ENCODE measurements at places on chromosomes 2 and 18. TPM values are rescaled to one million over a fixed set of nuclear protein-coding genes. Genes with fewer than 3 reads are reported as not detected.
A peak's percentile ranks its signal among the peaks of the same experiment; 100 is the strongest.

DNA sequence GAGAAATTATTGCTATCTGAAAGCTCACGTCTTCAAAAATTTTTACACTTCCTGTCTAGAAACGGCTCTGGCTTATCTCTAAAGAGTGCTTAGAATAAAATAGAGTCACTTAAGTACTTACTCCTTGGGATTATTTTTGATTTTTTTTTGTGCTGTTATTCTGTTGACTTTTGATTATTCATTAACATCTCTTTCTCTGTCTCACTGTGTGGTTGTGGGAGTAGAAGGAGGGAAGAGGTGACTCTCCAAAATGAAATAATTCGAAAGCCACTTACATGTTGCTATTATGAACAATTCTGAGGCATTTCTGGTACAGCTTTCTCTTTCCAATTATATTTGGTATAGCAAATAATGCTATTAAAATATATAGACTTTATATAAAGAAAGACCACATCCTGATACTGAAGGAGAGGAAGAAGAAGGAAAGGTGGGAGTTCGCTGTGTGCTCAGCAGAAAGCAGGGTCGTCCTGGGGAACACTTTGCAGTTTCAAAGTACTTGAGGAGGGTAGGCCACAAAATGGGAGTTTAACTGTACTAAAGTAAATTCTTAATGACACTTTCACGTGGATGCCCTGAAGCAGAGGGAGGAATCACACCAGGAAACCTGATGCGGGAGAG, 9.6 kb upstream of the MMADHC start:
- DNase-seq: no peak

- no peak for DNase-seq
These were observed 671.6 kb upstream of the ACVR2A start for GRCh38 chr2:147173189-147173581.

- no peak for DNase-seq
These were observed 193.8 kb downstream of the IKZF2 start for GRCh38 chr2:212957624-212958023.

ICOS gene
- total RNA-seq: 3.7 TPM

DNA sequence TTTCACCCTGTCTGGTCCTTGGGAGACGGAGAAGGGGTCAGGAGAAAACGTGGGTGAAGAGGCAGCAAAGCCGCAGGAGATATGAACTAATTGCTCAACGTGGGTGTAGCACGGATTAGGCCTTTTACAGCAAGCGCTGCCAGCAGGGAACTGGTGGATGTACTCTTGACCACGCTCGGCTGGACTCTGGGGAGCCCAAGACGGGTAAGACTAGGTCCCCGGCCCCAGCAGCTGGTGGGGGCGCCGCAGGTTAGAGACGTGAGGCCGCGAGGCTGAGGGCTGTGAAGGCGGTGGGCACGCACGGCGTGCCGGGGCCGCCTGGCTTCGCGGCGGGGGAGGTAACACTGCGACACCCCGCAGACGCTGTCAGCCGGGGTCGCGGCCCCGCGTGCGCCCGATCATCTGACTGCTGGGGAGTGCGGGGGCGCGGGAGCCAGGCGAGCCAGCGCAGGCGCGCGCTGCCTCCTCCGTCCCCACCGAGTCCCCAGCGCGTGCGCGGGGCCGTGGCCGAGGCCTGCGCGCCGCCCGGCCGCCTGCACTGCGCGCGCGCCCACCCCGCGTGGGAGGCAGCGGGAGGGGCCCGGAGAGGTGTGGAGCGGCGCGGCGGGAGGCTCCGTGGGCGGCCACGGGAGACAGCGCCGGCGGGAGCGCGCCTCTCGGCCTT, at the start of gene CLIP4:
CLIP4 (plus strand) TSS at position 470 of the 664 bp plus-strand sequence. CDS start 5,974 bp downstream, outside the sequence.
- DNase-seq: peak; percentile 89

SKA1 gene
- total RNA-seq: 4.2 TPM

SLC35F6 gene
- 50.2 TPM for total RNA-seq

INHA gene
- total RNA-seq: not detected

TSPYL6 gene
- 0.14 TPM for total RNA-seq

GRCh38 chr2:17272170-17272569, 246.1 kb downstream of the RAD51AP2 start:
- no peak for DNase-seq

RESP18 gene
- not detected for total RNA-seq

GRCh38 chr18:6752202-6752860, 22.8 kb downstream of the ARHGAP28 start:
- DNase-seq: no peak

BARD1 gene
- total RNA-seq: 14.9 TPM

APCDD1 gene
- 11.8 TPM for total RNA-seq

XPO1 gene
- 138 TPM for total RNA-seq

NT5DC4 gene
- total RNA-seq: 1.8 TPM

DNA sequence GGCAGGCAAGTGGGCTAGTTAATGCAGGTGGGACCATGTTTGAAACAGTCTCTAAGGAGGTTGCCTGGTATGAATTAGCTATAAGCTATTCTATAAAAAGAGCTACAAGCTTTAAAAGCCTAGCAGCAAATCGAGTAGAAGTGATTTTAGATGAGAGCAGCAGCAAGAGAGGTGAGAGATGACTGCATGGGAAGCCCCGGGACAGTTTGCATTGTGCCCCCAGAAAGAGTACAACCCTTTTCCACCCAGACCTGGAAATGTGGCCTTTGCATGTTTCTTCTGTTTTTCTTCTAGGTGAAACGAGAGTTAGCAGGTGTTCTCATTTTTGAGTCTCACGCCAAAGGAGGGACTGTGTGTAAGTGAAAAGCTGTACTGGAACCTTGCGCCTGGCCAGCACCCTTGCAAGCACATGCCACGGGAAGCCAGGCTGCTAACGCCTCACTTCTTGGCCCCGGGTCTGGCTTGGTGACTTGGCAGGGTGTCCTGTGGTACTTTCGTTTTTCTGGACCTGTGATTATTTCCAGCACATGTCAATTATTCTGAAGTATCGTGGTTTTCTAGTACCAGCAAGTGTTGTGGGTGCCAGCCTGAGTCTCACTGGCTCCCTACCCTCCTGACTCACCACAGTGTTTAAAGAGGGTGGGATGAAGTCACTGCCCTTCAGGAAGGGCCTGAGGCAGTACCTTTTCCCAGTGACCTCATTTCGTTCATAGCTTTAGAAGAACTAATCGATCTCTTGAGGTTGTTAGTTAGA, 90.3 kb upstream of the MAP3K20 start:
- DNase-seq: no peak

DNA sequence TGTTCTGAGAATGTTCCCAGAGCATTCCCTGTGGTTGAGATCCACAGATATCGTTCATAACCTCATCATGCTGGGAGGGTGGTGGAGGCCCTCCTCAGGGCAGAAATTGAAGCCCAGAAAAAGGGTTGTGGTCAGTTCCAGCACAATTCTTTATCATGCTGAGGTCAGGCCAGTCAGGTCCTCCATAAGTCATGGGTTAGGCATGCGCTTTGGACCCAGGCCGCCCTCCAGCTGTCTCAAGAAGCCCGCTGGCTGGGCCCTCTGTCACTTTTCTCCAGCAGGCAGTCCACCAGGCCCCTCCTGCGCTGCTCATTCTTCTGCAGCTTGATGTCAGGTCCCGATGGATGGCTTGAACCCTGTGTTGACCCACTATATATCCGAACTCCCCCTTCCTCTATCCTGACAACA, 151.1 kb upstream of the NT5C1B start:
- DNase-seq: no peak

GRCh38 chr2:13515254-13515653, 798.5 kb downstream of the TRIB2 start:
- DNase-seq: no peak

DNA sequence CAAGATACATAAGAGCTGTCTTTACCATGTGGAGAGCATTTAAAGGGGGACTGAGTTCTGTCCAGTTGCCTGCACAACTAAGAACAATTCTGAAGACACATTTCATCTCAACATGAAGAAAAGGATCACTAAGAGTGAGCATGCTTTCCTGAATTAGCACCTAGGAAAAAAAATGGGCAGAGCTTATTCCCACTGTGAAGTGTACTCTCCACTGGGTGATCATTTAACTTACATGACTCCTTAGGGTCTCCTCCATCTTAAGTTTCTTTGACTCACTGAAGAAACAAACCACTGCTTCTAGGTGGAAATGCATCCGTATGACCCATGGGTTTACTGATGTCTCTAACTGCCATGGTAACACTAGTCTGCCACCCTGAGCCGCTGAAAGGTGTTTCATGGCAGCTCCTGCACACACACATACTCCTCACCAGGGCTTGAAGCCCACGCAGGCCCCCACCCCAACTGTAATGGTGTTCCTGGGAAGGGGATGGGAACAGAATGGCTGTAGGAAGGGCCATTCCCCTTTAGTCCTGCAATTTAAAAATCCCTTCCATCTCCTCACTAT, 27.1 kb downstream of the HDLBP start:
- DNase-seq: no peak

UGT1A10 gene
- total RNA-seq: not detected

DSC3 gene
- total RNA-seq: not detected

DNA sequence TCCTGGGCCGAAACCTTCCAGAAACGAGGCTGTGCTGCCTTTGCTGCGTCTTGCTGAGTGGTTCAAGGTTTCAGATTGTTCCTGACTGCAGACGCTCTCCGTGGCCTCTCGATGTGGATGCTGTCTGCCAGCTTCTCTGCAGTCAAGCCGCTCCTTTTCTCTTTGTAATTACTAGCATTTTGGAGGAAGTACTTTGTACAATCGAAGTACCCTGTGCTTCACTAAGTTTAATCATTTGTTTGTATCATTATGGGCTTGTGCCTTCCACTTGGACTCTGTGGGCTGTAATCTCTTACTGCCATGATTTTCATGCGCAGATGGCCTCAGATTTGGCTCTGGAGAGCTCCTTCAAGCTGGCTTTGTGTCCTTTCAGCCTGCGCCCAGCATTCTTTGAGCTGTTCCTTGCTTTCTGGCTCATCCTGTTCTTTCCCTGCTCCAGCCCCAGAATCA, 49.3 kb downstream of the TRAF3IP1 start:
- DNase-seq: no peak

- no peak for DNase-seq
These were observed 86.2 kb upstream of the RAB27B start for GRCh38 chr18:54742120-54742519.

CIB4 gene
- not detected for total RNA-seq

DNA sequence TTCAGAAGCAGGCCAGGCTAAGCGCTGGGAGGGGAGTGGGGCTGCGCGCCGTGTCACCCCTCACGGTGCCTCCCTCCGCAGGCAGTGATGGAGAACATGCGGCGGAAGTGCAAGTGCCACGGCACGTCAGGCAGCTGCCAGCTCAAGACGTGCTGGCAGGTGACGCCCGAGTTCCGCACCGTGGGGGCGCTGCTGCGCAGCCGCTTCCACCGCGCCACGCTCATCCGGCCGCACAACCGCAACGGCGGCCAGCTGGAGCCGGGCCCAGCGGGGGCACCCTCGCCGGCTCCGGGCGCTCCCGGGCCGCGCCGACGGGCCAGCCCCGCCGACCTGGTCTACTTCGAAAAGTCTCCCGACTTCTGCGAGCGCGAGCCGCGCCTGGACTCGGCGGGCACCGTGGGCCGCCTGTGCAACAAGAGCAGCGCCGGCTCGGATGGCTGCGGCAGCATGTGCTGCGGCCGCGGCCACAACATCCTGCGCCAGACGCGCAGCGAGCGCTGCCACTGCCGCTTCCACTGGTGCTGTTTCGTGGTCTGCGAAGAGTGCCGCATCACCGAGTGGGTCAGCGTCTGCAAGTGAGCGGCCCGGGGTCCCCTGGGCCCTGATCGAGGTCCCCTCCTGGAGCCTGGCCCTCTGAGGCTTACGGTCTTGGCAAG, 12.2 kb downstream of the WNT10A start:
- DNase-seq: peak; percentile 97

ANKRD30B gene
- total RNA-seq: not detected

RFTN2 gene
- total RNA-seq: 3.2 TPM

MYL1 gene
- total RNA-seq: not detected

- DNase-seq: no peak
These were observed 114.6 kb downstream of the MYO5B start for GRCh38 chr18:50080316-50080715.

- no peak for DNase-seq
These were observed 278.9 kb downstream of the PRKCE start for GRCh38 chr2:45930396-45930792.

- DNase-seq: no peak
These were observed 213.4 kb upstream of the BOD1L2 start for GRCh38 chr18:56933472-56933871.

GRCh38 chr2:8087480-8087840, 594.4 kb upstream of the ID2 start:
- DNase-seq: no peak

DNA sequence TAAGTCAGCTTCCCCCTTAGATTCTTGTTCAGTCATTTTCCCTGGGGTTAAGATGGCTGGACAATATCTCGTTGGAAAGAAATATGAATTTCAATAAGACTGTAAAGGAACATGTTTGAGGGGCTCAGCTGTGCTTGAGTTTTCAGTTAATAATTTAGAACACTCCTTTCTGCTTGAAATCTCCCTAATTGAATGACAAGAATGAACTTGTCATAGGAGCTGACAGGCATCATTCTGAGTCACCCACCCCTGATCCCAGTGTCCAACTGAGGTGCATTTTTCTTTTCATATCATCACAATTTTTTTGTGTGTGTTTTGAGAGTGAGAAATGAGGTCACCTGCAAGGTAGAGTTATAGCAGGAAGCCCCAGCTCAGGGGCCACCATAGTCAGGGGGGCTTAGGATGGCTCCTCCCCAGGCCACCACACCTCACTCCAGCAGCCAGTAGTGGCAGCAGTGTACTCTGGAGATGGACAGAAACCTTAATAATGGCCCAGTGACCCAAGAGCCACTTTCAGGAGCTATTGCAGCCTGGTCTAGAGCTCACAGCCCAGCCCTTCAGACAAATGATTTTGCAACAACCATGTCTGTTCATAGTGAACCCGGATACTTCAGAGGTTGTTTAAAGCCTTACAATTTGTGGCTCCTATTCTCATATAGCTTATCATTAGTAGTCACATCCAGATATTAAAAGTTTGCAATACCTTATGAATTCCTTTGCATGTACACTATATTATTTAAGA, 174.5 kb downstream of the MAIP1 start:
- no peak for DNase-seq

DNA sequence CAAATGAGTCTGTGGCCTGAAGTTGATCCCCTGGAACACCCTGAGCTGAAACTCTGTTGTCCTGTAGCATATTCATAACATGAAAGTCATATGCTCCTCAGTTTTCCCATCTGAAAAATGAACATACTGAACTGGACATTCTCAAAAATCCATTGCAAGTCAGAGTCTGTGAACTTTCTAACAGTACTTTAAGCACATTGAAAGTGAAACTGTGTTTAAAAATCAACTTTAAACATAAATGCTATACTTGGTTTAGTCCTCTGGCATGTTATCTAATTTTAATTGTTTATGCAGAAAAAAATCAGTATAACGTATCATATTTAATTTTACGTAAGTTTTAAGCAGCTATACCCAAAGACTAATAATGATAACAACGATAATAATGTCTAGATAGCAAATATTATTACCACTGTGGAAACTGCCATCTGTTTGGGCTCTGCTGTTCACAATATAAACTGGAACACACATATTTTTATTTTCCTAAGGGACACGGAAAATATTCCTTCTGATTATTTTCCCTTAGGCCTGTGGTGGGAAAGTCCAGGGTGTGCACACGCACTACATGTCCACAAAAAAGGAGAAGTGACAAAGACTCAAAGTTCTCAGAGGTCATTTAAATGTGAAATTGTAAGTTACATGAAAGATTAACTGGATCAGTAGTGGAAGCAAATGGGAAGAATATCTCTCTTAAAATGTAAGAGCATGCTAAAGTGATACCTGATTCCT, 56.1 kb upstream of the TTN start:
- no peak for DNase-seq

- no peak for DNase-seq
These were observed 132.0 kb downstream of the NDUFA10 start for GRCh38 chr2:239893236-239893515.

- DNase-seq: no peak
These were observed 269.2 kb downstream of the FIGN start for GRCh38 chr2:163466331-163467250.

GRCh38 chr2:160279813-160280465, 79.9 kb upstream of the ITGB6 start:
- no peak for DNase-seq

CCDC68 gene
- 25.3 TPM for total RNA-seq

RFX8 gene
- total RNA-seq: not detected
